ENCODE measurements at places on chromosomes 3 and 15.
A peak's percentile ranks its signal among the peaks of the same experiment; 100 is the strongest.

- no peak for DNase-seq
Observed at GRCh38 chr3:38645601-38646000, 3.9 kb downstream of the SCN5A start.

GRCh38 chr3:183117056-183117455, 17.8 kb upstream of the MCCC1 start:
- DNase-seq: no peak

DNA sequence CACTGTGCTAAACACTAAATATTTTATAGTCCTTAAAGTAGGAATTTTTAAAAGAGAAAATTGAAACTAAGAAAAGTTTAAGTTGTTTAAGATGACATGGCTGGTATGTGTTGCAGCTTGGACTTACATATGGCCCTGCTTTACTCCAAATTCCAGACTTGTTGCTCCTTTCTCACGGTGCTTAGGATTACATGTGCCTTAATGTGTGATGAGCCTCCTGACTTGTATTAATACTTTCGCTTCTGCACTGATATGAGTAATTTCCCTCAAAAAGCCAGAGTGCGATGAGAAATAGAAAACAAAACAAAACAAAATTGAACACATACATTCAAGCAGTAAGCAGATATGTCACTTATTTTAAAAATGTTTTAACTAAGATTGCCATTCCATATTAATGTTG, 250.2 kb downstream of the VGLL3 start:
- no peak for DNase-seq

- no peak for DNase-seq
Observed at GRCh38 chr3:44687898-44688297, 24.6 kb upstream of the ZNF502 start.

- DNase-seq: peak; percentile 13
Observed at GRCh38 chr3:43286841-43287499, 630 bp downstream of the SNRK start.

- DNase-seq: no peak
Observed at GRCh38 chr15:70217226-70218160, 119.8 kb upstream of the TLE3 start.

DNA sequence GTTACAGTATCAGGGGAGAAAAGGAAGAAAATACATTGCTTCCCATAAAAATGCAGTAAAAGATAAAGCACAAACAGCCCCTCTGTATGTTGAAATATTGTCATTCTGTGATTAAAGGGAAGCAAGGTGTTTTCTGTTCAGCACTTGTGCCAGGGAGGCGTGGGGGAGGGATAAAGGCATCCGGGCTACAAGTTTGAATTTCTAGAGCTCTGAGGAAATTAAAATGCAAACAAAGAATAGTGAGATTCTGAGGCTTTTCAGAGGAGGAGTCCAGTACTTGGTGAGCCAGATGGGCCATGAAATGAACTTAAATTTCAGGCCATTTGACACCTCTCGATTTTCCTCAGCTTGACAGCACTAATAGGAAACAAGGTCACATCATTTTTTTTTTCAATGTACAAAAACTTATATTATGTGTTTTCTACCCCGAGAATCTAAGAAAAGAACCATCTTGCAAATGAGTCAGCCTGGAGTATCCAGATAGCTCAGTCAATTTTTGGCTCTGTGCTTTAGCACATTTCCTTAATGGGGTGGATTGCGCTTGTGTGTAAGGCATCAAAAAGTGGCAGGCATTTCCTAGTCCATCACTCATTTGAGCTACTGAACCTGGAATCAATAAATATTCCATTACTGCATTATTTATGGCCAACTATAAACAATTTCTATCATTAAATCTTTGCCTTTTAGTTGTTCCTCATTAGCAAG, 640.8 kb upstream of the TBL1XR1 start:
- DNase-seq: no peak

GRCh38 chr3:55668359-55668758, 181.3 kb upstream of the WNT5A start:
- no peak for DNase-seq

- no peak for DNase-seq
Observed at GRCh38 chr3:184798120-184798519, 13.8 kb upstream of the VPS8 start.

GRCh38 chr15:40267670-40268069, 15.2 kb downstream of the ANKRD63 start:
- no peak for DNase-seq

DNA sequence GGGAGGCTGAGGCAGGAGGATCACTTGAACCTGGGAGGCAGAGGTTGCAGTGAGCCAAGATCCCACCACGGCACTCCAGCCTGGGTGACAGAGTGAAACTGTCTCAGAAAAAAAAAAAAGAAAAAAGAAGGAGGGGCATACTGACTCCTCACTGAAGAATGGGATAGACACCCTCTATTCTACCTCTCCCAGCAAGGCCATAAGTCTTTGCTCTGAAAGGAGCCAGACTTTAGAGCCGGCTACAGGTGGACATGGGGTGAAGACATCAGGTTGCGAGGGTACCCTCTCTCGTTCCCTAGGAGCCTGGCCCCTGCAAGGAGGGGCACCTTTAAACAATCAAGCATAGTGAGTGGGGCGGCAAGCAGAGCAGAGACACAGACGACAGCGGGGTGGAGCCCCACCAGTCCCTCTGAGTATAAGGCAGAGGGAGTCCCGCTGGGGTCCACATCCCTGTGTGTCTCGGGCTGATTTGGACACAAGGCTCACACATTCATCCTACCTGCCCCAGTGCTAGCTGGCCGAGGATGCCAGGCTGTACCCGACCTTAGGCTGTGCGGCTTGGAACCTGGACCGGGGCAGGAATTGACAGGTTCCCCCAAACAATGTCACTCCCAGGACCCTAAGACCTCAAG, 1.1 kb downstream of the GRAMD2A start:
- no peak for DNase-seq

Data from T-helper 2 cell (primary cell).